ENCODE measurements at places on chromosomes 4 and X.

- no peak for DNase-seq
These were observed 92.6 kb downstream of the TIGD2 start for GRCh38 chr4:89203902-89204301.

DNA sequence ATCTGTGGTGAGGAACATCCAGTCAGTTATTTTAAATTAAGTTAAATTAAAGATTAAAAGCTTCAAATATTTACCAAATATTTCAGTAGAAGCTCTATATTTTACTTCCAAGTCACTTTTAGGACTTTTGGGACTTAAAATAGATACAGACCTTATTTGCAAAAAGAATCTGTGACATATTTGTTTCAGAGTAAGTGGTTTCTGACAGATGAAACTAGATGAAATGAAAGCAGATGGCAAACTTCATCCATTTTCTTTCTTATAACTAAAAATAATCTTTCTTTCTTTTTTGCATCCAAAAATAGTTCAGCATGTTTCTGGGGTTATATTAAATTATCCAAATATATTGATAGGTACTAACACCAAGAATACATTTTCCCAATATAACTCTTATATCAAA, 6.6 kb upstream of the UTP3 start:
- no peak for DNase-seq

DNA sequence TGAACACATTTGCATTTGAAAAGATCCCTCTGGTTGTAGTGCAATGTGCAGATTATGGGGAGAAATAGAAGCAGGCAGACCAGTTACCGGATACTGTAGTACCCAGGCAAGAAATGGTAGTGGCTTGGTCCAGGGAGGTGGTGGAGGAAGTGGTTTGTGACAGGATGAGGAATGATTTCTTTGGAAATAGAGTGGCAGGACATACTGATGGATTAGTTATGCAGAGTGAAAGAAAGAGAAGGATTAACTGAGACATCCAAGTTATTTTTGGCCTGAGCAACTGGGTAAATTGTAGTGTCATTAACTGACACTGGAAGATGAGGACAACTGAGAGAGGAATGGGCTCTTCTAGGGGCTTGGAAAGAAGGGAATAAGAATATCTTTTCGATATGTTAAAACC, 139.7 kb downstream of the CFAP299 start:
- no peak for DNase-seq

DNA sequence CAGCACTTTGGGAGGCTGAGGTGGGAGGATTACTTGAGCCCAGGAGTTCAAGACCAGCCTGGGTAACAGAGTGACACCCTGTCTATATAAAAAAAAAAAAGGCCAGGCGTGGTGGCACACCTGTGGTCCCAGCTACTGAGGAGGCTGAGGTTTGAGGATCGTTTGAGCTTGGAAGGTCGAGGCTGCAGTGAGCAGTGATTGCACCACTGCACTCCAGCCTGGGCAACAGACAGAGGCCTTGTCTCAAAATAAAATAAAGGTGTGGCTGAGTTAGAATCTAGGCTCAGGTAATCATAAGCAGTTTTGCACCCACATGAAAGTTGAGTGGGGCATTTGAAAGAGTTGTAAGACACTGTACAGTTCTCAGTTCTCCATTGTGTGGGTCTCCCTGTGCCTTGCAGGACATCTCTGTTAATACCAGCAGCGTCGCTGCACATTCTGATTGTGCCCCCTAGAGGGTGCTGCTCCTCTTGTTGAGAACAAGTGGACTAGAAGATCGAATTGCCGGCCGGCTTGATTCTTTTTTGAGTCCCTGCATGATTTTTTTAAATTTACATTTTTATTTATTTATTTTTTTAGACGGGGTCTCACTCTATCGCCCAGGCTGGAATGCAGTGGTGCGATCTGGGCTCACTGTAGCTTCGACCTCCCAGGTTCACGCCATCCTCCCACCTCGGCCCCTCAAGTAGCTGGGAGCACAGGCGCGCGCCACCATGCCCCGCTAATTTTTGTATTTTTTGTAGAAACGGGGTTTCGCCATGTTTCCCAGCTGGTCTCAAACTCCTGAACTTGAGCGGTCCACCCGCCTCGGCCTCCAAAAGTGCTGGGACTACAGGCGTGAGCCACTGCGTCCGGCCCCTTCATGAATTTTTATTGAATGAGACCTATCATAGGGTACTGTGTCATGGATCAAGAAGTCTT, 73.6 kb upstream of the RBMX start:
- peak; percentile 37 for DNase-seq

- DNase-seq = no peak
These were observed 353.8 kb downstream of the EPHA5 start for GRCh38 chr4:65316534-65316933.

GRCh38 chrX:41837270-41837944, 85.9 kb downstream of the CASK start:
- DNase-seq = no peak

DNA sequence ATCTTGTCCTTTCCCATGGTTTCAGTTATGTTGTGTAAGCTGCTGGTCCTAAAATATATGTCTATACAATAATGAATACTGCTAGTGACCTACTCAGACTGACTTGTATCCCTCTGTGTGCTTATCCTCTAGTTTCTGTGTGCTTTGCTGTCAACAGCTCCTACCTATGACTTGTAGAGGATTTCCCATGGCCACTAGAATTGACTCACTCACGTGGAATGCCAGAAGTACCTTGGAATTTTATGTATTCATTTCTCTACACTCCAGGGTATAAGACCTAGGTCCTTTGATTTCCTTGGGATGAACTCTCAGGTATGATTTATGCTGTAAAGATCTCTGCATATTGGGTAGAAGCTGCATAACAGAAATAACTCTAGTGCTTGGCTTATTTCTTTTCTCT, 279.9 kb upstream of the SLIT2 start:
- no peak for DNase-seq

DNA sequence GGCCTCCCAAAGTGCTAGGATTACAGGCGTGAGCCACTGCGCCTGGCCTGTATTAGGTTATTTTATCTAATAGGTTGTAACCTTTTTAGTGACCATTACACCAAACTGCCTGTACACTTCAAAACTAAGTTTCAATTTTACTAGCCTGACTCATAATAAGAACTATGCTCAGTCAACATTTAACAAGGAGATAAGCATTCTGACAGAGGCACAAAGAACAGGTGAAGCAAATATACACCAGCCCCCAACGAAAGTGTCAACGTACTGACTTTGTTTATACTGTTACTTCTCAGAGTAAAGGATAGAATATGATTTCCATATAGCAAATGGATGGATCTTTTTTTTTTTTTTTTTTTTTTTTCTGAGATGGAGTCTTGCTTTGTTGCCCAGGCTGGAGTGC, 62.8 kb downstream of the SHISA3 start:
- DNase-seq = no peak
